PC-3 (cell line): ENCODE measurements at places on chromosomes 6 and 20. TPM values are rescaled to one million over a fixed set of nuclear protein-coding genes. Genes with fewer than 3 reads are reported as not detected.

RAB32 gene
- total RNA-seq: 25.1 and 29.8 TPM in 2 replicates

E2F1 gene
- 63.7 and 72.2 TPM in 2 replicates for total RNA-seq

SH3BGRL2 gene
- 3.7 and 3.8 TPM in 2 replicates for total RNA-seq

STMND1 gene
- not detected in 2 replicates for total RNA-seq

NUP153 gene
- 48.3 and 48.5 TPM in 2 replicates for total RNA-seq

BTN1A1 gene
- total RNA-seq: not detected in 2 replicates

HUS1B gene
- 3.1 and 4.2 TPM in 2 replicates for total RNA-seq

KCNK15 gene
- total RNA-seq: 2.8 and 3.0 TPM in 2 replicates

PHACTR3 gene
- 26.4 and 30.6 TPM in 2 replicates for total RNA-seq

HLA-DOB gene
- 0.29 and 0.63 TPM in 2 replicates for total RNA-seq

BMP7 gene
- not detected in 2 replicates for total RNA-seq

PAX1 gene
- total RNA-seq: not detected in 2 replicates

CPNE5 gene
- total RNA-seq: 0.29 TPM in 1 of 2 replicates, not detected in the other

NXT1 gene
- 82.0 and 98.0 TPM in 2 replicates for total RNA-seq

KCNG1 gene
- 61.5 and 74.1 TPM in 2 replicates for total RNA-seq

ATG5 gene
- total RNA-seq: 38.5 and 38.8 TPM in 2 replicates

DNA sequence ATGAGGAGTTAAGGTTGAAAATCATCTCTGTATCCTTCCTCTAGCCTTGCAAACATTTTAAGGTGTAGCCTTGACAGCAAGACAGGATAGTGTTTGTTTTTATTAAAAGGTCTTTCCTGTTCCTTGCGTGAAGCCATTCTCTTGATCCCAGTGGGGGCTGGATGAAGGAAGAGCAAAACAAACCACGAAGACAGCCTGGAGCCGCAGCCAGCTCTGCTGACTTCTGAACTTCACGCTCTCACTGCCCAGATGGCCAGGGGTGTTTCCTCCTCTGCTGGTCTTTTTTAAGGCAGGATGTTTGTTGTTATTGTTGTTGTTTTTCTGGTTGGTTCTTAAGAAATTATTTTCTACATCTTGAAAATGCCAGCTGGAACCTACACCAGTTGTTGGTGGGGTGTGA lies 156.4 kb downstream of the MTHFD1L start:
- H3K4me3 ChIP-seq: no peak overlapping the region
- 0 out of 2 replicates have a peak overlapping the region, but pooled peaks have one; percentile 9 for H3K27ac ChIP-seq
- no peak for DNase-seq
- no peaks in the 10 kb centered on the region for H3K27me3 ChIP-seq
- peaks cover 38% of the 10 kb centered on the region for H3K4me1 ChIP-seq

- H3K4me3 ChIP-seq: no peak overlapping the region
- no peaks in the 10 kb centered on the region; the same call in 1 of the 2 replicates for H3K4me1 ChIP-seq
- DNase-seq: peak; percentile 75
These were observed 23.1 kb upstream of the HMGN3 start for GRCh38 chr6:79257381-79258205.

GRCh38 chr6:158825951-158826306 lies 6.8 kb upstream of the EZR start:
- no peak overlapping the region for H3K4me3 ChIP-seq
- DNase-seq: no peak
- H3K27me3 ChIP-seq: no peaks in the 10 kb centered on the region

- no peaks in the 10 kb centered on the region for H3K27me3 ChIP-seq
- H3K4me3 ChIP-seq: no peak overlapping the region
- peaks cover 1% of the 10 kb centered on the region for H3K4me1 ChIP-seq
- DNase-seq: no peak
These were observed 123.5 kb downstream of the GMPR start for GRCh38 chr6:16361861-16362260.

DNA sequence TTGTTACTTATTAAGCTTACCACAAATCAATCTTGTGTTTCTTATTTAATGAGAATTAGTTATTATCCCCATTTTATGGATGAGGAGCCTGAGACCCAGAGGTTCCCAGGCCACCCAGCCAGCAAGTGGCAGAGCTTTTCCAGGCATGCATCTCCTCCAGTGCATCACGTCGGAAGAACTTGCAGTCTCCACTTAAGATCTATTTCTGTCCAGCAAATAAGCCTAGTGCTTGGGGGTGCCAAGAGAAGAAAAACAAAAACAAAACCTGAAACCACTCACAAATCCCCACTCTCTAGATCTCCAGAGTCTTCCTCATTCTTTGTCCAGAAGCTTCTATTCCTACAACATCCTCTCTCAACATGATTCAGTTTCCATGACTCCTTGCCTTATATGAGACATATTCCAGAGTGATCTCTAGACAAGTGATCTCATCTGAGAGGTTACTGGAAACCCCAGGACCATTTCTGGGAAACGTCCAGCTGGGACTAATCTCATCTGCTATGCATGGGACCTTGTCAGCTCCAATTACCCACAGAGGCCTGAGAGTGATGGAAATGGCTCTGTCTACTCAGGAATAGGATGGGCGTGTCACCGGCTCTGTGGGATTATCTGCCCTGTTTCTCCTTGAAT lies 4.1 kb downstream of the GUCA1B start:
- no peaks in the 10 kb centered on the region for H3K27me3 ChIP-seq
- no peak overlapping the region for H3K27ac ChIP-seq
- no peak for DNase-seq
- peaks cover 17% of the 10 kb centered on the region for H3K4me1 ChIP-seq
- no peak overlapping the region for H3K4me3 ChIP-seq
- no peaks in the 10 kb centered on the region for H3K36me3 ChIP-seq

- H3K4me3 ChIP-seq: no peak overlapping the region
- no peaks in the 10 kb centered on the region for H3K27me3 ChIP-seq
- H3K4me1 ChIP-seq: peaks cover 34% of the 10 kb centered on the region
These were observed 67.3 kb downstream of the TRAM2 start for GRCh38 chr6:52509281-52510212.

- peaks cover 48% of the 10 kb centered on the region for H3K36me3 ChIP-seq
- no peak overlapping the region for H3K27ac ChIP-seq
- no peaks in the 10 kb centered on the region for H3K4me1 ChIP-seq
- H3K4me3 ChIP-seq: no peak overlapping the region
These were observed 109.0 kb downstream of the SULF2 start for GRCh38 chr20:47676219-47676721.

- no peak for DNase-seq
- H3K4me3 ChIP-seq: no peak overlapping the region
- no peaks in the 10 kb centered on the region for H3K27me3 ChIP-seq
- no peaks in the 10 kb centered on the region for H3K4me1 ChIP-seq
- H3K36me3 ChIP-seq: no peaks in the 10 kb centered on the region
These were observed 293.2 kb downstream of the NRN1 start for GRCh38 chr6:5713519-5713918.

DNA sequence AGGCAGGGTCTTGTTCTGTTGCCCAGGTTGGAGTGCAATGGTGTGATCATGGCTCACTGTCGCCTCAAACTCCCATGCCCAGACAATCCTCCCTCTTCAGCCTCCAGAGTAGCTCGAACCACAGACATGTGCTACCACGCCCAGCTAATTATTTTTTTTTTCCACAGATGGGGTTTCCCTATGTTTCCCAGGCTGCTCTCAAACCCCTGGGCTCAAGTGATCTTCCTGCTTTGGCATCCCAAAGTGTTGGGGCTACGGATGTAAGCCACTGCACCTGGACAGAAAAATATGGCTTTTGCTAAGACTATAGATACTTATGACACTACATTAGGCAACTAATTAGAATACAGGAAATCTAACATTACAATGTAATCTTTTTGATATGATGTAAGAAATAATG lies 17.9 kb downstream of the RNF24 start:
- H3K27me3 ChIP-seq: no peaks in the 10 kb centered on the region
- H3K4me3 ChIP-seq: no peak overlapping the region
- no peak for DNase-seq
- no peaks in the 10 kb centered on the region for H3K36me3 ChIP-seq
- no peak overlapping the region for H3K27ac ChIP-seq
- peaks cover 11% of the 10 kb centered on the region for H3K4me1 ChIP-seq

DNA sequence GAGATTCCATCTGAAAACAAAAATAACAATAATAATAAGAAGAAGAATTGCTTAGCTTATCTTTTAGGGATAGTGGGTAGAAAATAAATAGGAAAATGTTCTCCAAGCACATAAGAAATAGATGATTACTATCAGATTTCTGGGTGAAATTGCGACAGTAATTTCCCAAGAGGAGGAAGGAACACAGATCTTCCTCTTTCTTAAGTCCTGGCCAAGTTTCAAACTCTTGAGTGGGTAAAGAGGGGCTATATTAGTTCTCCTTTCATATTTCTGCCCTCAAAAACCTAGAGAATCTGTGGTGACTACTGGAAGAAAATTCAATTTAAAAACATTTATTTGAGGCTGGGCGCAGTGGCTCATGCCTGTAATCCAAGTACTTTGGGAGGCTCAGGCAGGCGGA lies 63.7 kb downstream of the PHACTR2 start:
- no peak for DNase-seq
- no peak overlapping the region for H3K27ac ChIP-seq
- H3K4me3 ChIP-seq: no peak overlapping the region
- H3K4me1 ChIP-seq: peaks cover 20% of the 10 kb centered on the region

GRCh38 chr6:1819007-1819406 lies 209.3 kb downstream of the FOXC1 start:
- no peak overlapping the region for H3K4me3 ChIP-seq
- H3K36me3 ChIP-seq: no peaks in the 10 kb centered on the region
- no peak overlapping the region for H3K27ac ChIP-seq
- H3K4me1 ChIP-seq: no peaks in the 10 kb centered on the region

- no peaks in the 10 kb centered on the region for H3K27me3 ChIP-seq
- no peaks in the 10 kb centered on the region for H3K36me3 ChIP-seq
- H3K4me3 ChIP-seq: no peak overlapping the region
- peak; percentile 52 for DNase-seq
- peaks cover 16% of the 10 kb centered on the region for H3K4me1 ChIP-seq
These were observed 279.7 kb upstream of the FLRT3 start for GRCh38 chr20:14617123-14617522.

GRCh38 chr6:4615891-4616290 lies 160.3 kb upstream of the CDYL start:
- no peak for DNase-seq
- no peaks in the 10 kb centered on the region for H3K4me1 ChIP-seq
- H3K27ac ChIP-seq: no peak overlapping the region
- H3K27me3 ChIP-seq: no peaks in the 10 kb centered on the region
- no peak overlapping the region for H3K4me3 ChIP-seq

DNA sequence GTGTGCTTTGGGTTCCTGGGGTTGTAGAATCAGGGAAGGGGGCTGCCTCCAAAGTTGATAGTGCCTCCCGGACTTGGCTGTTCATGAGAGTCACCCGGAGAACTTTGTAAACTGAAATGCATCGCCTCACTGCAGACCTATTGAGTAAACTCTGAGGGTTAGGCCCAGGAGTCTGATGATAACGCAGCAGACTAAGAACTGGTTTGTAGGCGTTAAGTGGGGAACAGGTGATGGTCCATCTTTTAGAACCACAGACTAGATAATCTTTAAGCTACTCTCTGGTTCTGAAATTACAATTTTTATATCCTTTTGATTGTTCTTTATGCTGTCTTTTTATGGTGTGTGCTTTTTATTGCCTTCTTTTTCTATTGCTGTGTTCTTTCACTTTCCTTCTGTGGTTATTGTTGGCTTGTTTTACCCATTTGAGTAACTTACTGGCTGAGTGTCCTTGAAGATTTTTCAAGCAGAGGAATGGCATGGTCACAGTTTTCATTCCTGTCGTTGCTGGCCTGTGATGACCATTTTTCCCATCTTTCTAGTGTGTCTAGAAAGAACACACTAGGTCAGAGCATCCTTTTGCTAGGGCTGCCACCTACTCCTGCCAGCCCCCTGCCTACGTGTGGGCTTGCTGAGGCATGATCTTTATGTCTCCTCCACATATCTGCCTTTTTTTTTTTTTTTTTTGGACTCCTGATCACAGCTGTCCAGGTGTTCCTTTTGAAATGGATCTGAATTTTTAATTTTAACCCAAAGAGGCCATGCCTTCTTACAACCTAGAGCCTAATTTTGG lies 30.9 kb downstream of the LRRC1 start:
- H3K27ac ChIP-seq: no peak overlapping the region
- DNase-seq: no peak
- no peaks in the 10 kb centered on the region for H3K36me3 ChIP-seq

GRCh38 chr20:50572938-50573777 lies 63.0 kb downstream of the PTPN1 start:
- H3K4me1 ChIP-seq: no peaks in the 10 kb centered on the region
- peaks cover 38% of the 10 kb centered on the region for H3K36me3 ChIP-seq
- DNase-seq: no peak
- H3K27ac ChIP-seq: no peak overlapping the region
- no peak overlapping the region for H3K4me3 ChIP-seq

- no peaks in the 10 kb centered on the region for H3K4me1 ChIP-seq
- peaks cover 31% of the 10 kb centered on the region for H3K27me3 ChIP-seq
- no peaks in the 10 kb centered on the region for H3K36me3 ChIP-seq
These were observed 146.9 kb upstream of the KCNG1 start for GRCh38 chr20:51169813-51170212.

DNA sequence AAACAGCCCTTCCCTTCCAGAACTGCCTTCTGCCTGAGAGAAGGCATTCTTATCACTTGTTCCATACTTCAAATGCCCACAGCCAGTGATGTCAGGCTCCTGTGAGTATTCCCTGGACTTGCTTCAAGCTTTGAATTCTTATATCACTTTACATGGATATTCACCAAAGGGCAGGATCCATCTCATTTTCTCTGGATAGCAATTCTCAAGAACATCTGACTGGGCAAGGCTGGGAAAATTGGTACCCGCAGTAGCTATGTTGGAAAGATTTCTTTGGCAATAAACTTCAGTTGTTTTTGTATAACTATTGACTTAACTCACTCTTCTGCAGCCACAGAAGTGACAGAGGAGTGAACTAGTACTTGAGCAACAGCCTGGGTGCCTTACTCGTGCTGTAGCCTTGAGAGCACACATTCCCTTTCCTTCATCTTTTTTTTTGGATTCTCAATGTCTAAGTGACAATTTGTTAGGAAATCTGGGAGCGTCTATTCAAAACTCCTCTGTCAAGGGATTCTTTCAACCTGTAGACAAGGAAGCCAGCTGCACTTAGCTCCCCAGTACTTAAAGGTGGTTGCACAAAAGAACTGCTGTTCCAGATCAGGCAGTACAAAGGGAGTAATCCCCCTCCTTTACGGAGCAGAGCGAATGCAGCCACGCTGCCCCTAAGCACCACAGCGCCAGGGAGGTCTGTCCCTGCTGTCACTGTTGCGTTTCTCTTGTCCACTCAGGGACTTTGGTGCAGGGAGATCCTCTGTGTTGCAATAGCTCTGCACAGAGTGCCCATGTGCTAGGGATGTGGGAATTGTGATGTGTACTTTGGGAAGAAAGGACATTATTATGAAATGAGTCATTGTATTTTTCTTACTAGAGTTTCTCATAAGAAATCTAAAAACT lies 69.6 kb downstream of the JAG1 start:
- H3K4me3 ChIP-seq: peak overlapping the region; percentile 32; the same call in 1 of the 2 replicates
- H3K36me3 ChIP-seq: peaks cover 16% of the 10 kb centered on the region
- no peaks in the 10 kb centered on the region for H3K27me3 ChIP-seq
- H3K4me1 ChIP-seq: peaks cover 39% of the 10 kb centered on the region
- peak; percentile 96 for DNase-seq

DNA sequence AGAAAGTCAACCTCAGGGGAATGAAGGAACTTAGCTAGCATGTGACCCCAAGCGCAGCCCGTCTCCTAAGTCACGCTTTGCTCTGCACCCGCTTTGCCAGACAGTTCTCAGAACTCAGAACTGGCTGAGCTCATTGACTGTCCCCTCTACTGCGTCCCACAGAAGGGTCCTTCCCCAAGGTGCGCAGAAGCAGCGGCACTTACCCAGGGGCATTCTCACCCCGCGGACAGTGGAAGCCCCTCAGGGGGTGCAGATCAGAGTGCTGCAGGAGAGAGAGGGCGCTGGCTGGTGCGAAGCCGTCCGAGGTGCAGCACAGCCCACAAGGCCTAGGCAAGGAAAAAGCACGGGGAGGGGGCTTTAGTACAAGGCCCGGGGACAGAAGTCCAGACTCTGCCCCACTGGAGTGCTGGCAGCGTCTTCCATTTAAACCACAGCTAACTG lies 807 bp downstream of the SNHG17 start:
- no peaks in the 10 kb centered on the region for H3K27me3 ChIP-seq
- peaks cover 46% of the 10 kb centered on the region for H3K36me3 ChIP-seq
- peaks cover 26% of the 10 kb centered on the region for H3K4me1 ChIP-seq
- peak overlapping the region; percentile 56 for H3K27ac ChIP-seq
